ENCODE measurements at places on chromosomes 12 and 14.

GRCh38 chr12:120167529-120168095, 26.9 kb downstream of the GCN1 start:
- DNase-seq, result no peak

DNA sequence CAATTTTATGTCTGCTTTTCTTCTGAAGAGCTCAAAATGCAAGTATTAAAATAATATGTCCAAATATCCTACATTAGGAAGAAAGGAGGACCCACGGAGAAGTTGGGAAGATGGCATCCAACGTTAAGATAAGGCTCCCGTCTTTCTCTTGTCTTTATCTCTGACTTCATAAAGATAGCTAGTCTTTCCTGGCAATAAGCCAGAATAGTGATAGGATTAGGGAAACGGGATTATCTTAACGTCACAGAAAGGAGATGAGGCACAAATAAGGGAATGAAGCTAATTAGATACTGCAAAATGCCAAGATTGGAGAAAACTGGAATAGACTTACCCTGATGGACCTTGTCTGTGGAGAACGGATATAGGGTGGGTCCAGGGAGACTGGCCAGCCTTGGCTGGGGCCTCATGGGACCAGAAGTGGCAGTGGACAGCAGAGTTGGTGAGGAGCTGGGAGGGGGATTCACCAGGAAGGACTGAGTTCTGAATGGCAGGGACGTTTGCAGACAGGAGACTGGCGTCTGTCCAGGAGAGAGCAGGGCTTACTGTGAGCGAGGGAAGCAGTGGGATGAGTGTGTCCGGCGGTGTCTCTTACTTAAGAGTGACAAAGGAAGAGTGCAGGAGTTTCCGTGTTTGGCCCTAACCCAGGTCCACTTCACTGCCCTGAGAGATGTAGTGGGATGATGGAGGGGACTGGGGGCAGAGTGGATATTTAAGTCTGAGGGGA, 119.9 kb downstream of the CACNA1C start:
- no peak for DNase-seq

GRCh38 chr14:49923881-49924280, 31.0 kb downstream of the ARF6 start:
- no peak for DNase-seq

DNA sequence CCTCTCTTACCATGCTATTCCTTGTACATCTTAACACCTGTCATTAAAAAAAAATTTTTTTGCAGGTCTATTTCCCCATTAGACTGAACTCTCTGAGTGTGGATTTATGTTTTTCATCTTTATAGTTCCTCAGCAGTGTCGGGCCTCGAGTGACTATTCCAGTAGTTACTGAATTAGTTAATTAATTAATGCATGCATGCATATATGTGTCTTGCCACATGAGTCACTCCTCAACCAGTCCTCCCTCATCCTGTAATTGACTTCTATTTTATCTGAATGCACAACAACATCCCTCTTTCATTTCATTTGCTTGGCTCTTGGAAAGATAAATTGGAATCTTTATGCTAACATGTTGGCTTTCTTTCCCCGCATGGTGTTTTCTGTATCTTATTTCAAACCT, 35.6 kb downstream of the ERG28 start:
- DNase-seq, result no peak

DNA sequence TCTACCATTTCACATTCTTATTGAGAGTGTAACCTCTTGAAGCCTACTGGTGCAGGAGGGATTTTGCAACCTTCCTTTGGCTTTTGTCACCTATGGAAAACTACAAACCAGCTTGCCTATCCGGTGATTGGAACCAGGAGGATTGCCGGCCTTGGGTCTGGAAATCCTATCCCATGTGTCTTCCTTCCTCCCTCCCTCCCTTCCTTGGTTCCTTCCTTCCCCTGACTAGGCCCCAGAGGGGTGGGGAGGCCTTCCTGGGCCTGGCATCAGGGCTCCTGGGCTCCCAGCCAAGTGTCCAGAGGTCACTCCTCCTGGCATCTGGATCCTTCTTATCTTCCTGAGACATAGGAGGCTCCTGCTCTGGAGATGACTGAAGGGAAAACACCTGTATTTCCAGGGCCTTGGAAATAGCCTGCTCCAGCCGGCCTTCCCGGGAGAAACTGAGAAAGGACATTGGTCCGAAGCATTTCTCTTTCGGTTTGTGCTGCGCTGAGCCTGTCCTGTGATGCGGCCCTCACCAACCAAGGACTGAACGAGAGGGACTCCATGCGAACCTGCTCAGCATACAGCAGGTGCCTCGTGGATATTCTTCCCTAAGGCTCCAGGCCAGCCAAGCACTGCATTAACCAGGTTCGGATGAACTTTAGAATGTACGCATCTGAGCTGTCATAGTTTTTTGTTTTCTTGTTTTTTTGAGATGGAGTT, 43.4 kb downstream of the PSMA6 start:
- no peak for DNase-seq

DNA sequence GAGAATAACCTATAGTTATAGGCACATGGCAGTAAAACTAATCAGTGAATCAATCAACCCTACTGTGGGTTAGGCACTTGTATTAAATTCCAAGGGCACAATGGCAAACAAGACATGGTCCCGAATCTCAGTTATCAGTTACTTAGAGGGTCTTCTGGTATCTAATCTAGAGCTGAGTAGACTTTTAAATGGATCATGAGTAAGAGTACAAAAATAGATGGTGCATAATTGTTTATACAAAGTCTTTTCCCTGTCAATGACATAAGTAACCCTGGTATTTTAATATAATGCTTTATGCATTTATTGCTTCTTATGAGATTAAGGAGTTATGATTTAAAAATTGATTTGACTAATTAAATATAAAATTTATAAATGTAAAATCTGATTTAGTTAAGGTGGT, 23.0 kb upstream of the KCNJ8 start:
- DNase-seq, result no peak

GRCh38 chr12:1093166-1093751, 102.2 kb downstream of the ERC1 start:
- peak; percentile 76 for DNase-seq

DNA sequence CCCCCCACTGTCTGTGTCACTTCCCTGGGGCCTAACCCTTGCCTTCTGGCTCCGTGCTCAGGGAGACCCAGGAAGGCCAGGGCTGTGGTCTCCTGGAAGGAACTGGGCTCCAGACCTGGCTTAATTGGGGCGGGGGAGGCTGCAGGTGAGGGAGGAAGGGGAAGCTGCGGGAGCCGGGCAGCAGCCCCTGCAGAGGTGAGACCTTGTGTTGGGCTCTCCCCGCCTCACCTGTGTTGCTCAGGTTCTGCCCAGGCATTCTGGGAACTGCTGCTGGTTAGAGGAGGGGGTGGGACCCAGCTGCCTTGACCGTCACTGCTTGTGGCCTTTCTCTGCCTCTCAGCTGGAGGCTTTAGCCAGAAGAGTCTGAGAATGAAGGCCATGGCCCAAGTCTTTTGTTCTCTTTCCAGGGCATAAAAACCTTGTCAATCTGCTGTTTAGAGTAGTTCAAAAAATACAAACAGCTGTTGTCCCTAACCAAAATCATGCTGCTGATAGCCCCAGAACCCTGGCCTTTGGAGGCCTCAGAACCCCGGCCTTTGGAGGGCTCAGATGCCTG, 247.6 kb downstream of the CHST11 start:
- DNase-seq, result no peak

GRCh38 chr14:49036984-49037516, 549.1 kb downstream of the RPS29 start:
- peak; percentile 11 for DNase-seq

DNA sequence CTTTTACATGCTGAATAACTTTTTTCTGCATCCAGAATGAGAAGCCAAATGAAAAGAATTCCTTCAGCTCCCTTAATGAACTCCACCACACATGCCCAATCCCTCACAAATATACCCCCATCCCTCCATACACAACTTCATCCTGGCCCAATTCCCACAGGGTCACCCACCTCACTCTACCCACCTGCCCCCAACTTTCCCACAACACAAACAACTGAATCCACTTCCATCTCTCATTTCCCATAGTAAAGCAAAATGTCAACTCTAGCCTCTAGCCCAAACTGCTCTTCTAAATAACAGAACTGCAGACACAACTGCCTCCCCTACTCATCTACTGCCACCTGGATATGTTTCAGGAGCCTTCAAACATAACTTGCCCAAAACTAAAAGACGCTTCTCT, 18.8 kb downstream of the HECTD1 start:
- DNase-seq, result no peak

GRCh38 chr12:31412292-31412801, 86.4 kb upstream of the SINHCAF start:
- DNase-seq, result no peak

DNA sequence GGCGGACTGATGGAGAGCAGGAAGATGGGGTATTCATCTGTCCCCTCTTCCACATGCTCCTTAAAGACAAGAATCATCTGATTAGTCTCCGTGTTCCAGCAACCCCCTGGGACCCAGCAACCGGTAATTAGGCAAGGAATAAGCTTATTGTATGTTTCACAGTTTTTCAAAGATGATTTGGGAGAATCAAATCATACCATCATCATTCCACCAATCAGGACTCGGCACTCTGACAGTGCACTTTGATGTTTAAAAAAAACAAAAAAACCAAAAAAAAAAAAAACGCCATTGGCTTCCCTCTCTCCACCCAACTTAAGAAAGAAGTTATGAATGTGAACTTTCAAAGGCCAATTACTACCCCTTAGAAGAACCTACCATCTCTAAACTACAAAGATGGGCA, 1.3 kb upstream of the DYNC1H1 start:
- DNase-seq, result no peak

DNA sequence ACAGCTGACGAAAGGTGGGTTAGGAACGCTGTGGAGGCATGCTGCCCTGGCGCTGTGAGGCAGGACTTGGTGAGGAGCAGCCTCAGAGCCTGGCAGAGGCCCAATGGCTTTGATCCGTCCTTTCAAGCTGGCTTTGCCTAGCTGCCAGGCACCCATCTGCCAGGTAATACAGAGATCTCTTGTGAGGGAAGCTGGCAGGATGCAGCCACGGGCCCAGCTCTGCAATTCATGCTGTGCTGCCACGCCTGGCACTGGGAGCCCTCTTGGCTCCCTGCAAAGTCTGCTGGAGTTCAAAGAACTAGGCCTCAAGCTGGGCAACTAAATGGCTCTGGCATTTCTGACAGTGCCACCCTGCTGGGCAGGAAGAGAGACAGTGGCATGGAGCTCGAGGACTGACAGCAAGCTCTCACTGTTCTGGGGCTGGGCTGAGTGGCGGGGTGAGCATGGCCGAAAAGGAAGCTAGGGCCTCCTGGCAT, 18.7 kb downstream of the IQSEC3 start:
- DNase-seq, result no peak

DNA sequence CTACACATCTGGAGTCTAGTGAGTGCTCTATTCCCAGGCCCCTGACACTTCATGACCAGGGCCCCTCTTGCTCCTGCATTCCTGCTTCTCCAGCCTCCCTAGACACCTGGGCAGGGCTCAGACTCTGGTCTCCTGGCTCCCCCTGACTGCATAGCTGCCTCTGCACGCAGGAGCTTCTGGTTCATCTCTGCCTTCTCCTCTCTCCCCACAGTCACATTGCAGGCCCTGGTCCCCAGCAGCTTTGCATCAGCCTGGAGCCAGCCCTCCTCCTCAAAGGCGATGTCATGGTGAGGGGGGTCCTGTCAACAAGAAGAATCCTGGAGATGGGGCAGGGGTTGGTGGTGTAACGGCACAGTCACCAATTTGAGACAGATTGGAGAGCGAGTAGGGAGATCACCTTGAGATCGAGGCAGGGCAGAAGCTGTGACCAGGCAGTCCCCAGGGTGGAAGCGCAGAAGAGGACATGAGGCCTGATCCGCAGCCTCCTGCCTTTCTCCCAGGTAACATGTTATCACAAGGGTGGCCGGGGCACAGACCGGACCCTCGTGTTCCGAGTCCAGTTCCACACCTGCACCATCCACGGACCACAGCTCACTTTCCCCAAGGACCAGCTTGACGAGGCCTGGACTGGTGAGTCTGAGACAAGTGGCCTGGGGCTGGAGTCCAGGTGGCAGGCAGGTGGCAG, 8.1 kb downstream of the TNS2 start:
- DNase-seq, result no peak

- DNase-seq, result peak; percentile 10
Measured at GRCh38 chr12:24012528-24012927, 63.1 kb upstream of the SOX5 start.

DNA sequence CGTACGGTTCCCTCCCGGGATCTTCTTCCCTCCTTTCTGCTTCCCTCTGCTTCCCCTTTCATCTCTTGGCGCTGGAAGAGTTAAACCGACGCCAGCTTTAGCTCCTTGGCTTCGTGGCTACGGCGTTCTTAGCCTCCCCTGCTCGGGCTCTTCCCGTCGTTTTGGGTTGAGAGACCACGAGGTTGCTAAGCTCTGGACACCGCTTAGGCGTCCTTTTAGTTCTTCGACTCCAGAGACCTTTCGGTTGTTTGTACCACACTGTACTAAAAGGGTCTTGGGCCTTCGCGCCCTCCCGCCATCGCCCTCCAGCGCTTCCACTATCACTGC, 545 bp downstream of the CPSF2 start:
- peak; percentile 67 for DNase-seq

DNA sequence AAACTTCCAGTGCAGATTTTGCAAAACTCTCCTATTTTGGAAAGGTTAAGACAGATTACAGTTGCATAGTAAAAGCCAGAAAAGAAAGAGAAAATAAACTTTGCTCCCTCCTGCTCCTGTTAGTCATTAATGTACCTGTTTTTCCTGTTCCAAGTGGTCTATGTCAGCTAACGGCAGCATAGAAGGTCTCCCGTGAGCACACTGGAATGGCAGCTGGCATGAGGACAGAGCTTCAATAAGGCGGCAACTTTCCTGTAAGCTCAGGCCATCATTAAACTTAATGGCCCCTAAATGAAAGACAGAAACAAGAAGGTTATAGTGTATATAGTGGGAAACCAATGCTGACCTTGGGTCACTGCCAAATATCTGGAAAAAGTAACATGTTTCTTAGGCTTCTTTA, 16.0 kb downstream of the EIF2B2 start:
- DNase-seq, result no peak

GRCh38 chr12:106633451-106633823, 50.6 kb downstream of the RFX4 start:
- DNase-seq, result no peak

DNA sequence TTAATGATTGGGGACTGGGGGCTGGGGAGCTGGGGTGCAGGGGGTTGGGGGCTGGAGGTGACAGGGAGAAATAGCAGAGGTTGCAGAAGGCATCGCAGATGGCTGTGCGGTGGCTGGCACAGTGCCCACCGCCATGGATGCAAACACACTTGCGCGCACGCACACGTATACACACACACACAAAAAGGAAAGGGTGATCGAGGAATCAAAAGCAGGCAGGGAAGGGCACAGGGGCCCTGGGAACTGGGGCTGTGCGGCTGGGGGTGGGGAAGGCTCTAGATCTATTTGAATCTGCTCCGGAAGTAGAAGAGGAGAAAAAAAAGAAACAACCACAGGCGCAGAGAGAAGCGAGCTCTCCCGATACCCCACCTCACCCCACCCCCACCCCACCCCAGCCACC, 39.4 kb downstream of the ZFHX2 start:
- DNase-seq, result peak; percentile 40

GRCh38 chr12:109951136-109951535, 45.0 kb downstream of the GIT2 start:
- DNase-seq, result peak; percentile 88

Data from astrocyte of the hippocampus (primary cell).